Stimulated activated CD8-positive, alpha-beta memory T cell treated with anti-CD3 and anti-CD28 coated beads, Interleukin-4, amount 100 ng/mL, for 1 hour (primary cell): ENCODE measurements at places on chromosomes 5 and 9.

GRCh38 chr5:120803282-120803681 is 339.2 kb downstream of the PRR16 start:
- DNase-seq: no peak

DNA sequence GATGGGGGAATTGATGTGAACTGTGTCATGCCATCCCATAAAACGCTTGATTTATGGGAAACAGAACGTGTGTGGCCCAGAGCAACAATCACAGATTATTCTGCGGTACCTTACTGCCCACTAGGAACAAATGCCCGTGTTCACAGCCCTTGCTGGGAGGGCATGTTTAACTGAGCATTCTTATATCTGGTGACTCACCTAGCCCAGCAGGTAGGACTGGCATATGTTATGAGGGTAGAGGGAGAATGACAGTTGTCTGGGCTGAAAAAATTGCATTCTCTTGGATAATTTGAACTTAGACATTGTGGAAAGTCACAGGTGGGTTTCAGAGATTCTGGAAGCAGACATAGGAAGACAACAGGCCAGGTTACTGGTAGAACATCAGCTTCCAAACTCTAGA is 460.6 kb downstream of the DMRT2 start:
- DNase-seq: no peak

GRCh38 chr5:139212486-139212885 is 14.3 kb upstream of the SIL1 start:
- no peak for DNase-seq

DNA sequence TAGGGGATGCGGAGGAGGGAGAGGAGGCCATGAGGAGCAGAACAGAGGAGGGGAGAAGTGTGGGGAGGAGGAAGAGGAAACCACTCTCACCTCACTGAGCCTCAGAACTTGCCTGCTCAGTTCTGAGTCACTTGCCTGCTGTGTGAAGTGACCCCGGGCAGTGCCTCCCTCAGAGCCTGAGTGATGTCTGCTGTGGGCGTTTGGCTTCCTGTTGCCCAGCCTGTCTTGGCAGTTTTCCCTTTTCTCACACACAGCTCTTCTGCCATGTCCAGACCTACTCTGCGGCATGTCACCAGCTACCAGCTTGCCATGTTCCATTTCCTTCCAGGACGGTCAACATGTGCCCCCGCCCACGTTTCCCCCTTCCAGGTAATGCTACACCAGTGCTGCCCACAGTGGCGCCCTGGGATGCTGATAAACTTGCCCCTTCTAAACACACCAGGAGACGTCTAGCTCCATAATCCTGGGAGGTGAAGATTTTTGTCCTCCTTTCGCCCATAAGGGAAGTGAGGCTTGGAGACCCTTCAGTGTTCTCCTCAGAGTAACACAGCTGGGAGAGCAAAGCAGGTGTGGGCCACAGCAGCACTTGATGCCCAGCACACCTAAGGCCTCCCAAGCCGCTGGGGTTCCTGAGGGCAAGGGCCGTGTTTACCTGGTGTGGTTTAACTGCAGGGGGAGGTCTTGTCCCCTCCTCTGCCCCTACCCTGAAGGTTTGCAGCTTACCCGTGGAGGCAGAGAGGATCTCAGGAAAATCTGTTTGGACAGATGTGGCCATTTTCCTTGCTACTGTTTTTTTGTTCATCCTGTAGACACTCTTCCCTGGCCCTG is 63.8 kb upstream of the RNF130 start:
- DNase-seq: no peak

DNA sequence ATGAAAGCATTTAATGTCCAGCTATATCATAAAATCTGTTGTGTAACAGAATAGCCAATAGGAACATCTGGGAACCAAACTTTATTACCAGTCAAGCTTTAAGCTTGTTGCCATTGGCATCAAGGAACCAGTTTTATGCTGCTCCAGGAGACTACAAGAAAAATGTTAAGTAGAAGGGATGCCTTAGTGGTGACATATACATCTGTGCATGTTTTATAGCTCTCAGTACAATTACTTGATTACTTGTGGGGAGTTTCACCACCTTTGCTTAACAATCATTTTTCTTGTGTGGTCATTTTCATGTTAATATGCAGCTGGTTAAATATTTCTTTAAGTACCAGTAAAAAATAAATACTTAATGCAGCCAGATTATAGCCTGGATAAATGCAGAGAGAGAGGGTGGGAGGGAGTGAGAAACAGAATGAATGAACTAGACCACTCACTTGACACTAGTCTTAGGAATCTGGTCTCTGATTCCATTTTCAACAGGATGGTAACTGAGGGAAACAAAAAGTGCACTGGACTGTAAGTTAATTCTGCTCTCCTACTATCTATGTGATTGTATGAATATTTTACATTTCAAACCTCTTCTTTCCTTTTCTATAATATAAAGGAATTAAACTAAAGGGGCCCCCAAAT is 35.7 kb upstream of the LURAP1L start:
- DNase-seq: no peak

DNA sequence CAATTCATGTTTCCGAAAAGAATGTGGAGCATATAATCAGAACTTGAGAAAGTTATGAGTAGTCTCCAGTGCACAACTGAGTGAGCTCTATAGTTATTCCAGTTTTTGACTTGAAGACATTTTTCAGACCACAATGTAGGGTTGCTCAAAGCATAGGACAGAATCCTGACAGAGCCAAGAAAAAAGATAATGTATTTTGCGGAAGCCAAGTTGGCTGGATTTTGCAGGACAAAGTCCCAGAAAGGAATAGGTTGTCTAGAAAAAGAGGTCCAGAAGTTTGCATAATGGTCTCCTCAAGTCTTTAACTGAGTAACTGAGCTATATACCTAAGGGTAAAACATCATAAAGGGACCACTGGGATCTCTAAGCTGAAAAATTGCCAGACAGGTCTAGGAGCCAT is 1028.0 kb downstream of the TAF11L14 start:
- DNase-seq: no peak
